Activated naive CD8-positive, alpha-beta T cell treated with anti-CD3 and anti-CD28 coated beads for 36 hours (primary cell): ENCODE measurements at places on chromosomes 5 and 9.
A peak's percentile ranks its signal among the peaks of the same experiment; 100 is the strongest.

DNA sequence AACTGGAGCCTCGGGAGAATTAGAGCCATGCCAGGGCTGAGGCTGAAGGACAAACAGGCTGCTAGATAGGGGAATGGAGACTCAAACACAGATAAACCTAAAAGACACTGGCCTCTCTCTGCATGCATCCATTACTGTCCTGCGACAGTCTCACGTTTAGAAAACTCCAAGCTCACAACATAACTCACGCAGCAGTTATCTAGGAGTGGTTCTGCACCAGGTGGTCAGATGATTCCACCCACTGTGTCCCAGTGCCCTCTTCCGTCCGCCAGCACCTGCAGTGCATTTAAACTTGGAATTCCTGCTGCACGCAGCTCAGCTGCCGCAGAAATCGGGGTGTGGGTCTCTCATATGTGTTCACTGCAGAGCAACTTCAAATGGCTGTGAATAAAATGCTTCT is 272.6 kb upstream of the IRX2 start:
- no peak for DNase-seq

DNA sequence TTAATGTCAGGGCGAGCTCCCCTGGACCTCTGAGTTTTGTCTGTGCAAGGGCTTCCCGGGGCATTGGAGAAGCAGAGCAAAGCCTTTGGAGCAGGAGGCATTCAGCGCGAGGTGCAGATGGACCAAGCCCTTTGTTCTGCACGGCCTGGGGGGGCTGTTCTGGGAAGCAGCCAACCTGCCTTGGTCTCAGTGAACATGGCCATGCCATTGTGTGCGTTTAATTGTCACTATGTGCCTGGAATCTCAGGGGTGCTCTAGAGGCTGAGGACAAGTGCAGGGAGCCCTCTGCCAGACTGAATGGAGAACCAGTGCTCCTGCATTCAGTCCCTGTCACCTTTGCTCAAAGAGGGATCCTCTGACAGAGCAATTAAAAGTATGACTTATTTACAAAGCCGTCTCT is 329.4 kb downstream of the IRX1 start:
- DNase-seq: no peak

DNA sequence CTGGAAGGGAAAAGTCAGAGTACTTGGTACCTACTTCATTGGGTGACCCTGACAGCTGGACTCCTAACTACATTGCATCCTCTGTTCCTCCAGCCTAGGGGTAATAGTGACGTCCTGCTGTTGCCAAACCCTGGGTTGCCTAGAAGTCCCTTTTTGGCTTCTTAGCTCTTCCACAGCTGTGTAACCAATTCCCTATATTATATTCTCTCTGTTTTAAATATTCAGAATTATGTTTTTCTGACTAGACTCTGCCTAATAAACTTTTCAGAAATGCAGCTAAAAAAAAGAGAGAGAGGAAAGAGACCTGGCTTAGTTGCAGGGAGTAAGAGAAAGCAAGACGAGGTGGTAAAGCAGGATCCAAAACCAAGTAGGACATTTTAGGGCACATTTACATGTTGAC is 28.4 kb downstream of the MCTP1 start:
- DNase-seq: no peak

GRCh38 chr9:83477571-83477970 is 60.6 kb downstream of the FRMD3 start:
- no peak for DNase-seq

GRCh38 chr5:100758780-100759179 is 144.3 kb downstream of the ST8SIA4 start:
- DNase-seq: no peak

- DNase-seq: no peak
These were observed 306.1 kb downstream of the GLIS3 start for GRCh38 chr9:3993773-3994172.

GRCh38 chr5:139486201-139486600 is 3.6 kb upstream of the STING1 start:
- no peak for DNase-seq

DNA sequence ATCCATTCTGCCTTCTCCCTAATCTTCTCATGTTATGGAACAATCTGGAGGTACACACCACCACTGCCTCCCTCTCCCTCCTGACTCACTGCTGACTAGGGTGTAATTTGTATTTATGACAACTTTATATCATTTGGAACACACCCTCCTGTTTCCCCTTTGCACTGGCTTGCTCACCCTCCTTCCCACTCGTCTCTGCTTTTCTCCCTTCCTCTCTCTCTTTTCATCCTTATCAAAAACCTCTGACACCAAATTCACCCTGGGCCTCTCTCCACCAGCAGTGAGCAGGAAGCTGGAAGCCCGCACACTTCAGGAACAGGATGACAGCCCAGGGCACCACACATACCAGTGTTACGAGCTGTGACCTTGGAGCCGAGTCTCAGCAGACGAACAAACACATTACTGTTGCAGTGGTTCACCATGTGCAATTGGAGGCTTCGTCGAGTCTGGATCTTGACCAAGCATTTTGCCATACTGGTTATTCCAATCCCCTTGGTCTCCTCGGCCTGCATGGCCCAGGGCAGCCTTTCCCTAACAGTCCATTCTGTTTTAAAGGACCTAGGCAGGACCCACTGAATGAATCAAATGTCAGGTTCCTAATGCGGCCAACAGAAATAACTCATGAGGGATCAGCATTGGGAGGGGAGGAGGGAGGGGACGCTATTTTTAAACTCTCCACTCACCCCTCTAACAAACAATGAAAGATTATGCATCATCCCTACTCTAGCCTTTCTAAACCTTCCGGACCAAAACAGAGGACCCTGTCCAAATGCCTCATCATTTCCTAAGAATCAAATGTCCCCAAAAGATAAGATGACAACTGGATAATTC is 203.9 kb upstream of the RASEF start:
- DNase-seq: no peak

DNA sequence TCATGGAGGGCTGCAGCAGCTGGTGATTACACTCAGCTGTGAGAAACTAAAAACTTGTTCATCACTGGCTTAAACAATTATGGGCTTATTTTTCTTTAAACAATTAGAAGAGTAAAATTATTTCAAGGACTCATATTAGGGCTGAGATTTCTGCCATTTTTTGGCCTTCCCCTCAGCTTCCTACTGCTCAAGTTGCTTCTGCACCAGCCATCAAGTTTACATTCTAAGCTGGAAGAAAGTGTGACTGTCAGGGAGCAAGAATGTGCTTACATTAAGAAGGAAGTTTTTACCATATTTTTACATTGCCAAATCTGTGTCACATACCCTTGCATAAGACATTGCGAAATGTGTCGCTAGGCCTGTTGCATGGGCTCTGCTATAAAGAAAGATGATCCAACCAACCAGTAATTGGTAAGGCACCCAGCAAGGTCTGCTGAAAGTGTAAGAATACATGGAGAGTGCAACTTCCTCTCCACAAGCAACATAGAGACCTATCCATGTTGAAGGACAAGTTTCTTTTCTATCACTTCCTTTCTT is 260.3 kb upstream of the CDH10 start:
- DNase-seq: no peak

DNA sequence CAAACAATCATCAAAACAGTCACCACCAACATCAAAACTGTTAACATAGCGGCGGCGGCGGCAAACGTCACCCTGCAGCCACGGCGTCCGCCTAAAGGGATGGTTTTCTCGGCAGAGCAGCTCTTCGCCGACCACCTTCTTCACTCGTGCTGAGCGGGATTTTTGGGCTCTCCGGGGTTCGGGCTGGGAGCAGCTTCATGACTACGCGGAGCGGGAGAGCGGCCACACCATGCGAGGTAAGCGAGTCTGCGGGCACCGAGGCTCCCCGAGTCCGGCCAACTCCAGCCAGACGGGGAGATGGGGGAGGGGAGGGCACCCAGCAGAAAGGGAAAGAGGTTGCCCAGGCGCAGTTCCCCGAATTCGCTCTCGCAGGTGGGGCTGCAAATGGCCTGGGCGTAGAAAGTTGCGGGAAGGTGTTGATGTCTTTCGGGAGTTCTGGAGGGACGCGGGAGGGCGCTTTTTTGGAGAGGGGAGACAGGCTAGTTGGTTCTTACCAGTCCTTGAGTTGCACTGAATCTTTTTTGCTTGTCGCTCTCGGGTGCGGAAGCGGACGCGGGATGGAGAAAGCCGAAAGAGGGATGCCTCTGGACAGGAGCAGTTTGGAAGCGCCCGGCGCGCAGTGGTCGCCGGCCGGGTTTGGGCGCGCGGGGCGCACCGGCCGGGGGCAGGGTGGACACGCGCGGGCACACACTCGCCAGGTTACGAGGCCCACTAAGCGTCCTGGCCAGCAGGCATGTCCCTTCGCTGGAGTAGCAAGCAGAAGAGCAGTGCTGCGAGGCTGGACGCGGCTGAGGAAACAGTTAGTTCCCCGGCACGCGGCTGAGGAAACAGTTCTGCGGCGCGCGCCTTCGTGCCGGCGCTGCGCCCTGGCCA is 849 bp downstream of the RORB start:
- DNase-seq: peak; percentile 10

GRCh38 chr9:138022121-138022741 is 144.6 kb downstream of the CACNA1B start:
- peak; percentile 35 for DNase-seq

- peak; percentile 72 for DNase-seq
These were observed 81.7 kb upstream of the ZBTB43 start for GRCh38 chr9:126722922-126723806.

DNA sequence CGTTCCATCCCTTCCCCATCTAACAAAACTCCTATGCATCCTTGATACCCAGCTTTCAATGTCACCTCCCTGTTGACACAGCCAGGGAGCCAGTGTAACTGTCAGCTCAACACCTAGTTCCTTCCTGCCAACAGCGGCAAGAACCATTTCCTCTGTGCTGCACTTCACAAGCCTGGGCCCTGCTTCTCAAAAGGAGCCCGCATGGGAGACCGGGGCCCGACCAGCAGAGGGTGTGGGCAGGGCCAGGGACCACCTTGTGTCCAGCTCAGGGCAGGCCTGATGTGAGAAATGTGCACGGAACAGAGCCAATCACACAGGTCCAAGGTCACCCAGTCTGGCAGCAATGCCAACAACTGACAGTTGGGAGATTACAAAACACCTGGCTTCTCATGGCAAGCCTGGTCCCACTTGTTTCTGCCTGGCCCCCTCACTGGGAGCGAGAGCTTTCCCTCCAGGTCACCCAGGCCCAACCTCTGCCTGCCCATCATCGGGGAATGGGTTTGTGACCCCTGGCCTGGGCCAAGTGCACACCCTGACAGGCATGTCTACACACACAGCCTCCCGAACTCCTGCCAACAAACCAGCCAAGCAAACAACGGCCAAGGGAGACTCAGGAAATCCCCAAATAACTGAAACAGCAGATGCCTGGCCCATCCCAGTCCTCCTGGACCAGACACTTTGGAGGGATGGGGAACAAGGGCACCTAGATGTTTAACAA is 3.1 kb downstream of the RNF44 start:
- DNase-seq: peak; percentile 48

- no peak for DNase-seq
These were observed 9.3 kb downstream of the PBX3 start for GRCh38 chr9:125756518-125756917.

- no peak for DNase-seq
These were observed 147.3 kb upstream of the FST start for GRCh38 chr5:53333160-53333559.

DNA sequence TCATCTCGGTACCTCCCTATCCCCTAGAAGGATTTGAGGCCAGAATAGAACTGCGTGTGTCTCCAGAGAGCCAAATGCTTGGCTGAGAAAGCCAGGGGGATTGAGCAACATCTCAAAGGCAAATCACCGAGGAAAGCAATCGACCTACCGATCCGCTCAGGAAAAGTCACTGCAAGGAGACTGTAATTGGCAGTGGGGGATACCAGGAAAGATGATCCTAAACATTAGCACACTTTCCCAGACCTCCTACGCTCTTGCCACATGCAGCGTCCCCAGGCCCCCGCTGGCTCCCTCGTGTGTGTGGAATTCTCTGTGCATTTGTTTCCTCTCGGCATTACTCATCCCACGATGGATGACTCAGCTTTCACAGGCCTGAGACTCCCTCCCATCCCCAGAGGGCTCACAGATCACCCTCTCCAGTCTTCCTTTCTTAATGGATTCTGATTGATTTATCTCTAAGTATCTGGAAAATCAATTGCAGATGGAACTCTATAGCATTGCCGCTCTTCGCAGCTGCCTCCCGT is 82.2 kb upstream of the ICE1 start:
- no peak for DNase-seq

- no peak for DNase-seq
These were observed 1336.1 kb upstream of the CDH9 start for GRCh38 chr5:28374492-28374967.

- DNase-seq: no peak
These were observed 41.4 kb downstream of the PUM3 start for GRCh38 chr9:2802494-2802921.

- DNase-seq: no peak
These were observed 479.5 kb downstream of the TAF11L14 start for GRCh38 chr5:18113721-18114120.

- no peak for DNase-seq
These were observed 30.7 kb upstream of the JADE2 start for GRCh38 chr5:134494780-134495179.

DNA sequence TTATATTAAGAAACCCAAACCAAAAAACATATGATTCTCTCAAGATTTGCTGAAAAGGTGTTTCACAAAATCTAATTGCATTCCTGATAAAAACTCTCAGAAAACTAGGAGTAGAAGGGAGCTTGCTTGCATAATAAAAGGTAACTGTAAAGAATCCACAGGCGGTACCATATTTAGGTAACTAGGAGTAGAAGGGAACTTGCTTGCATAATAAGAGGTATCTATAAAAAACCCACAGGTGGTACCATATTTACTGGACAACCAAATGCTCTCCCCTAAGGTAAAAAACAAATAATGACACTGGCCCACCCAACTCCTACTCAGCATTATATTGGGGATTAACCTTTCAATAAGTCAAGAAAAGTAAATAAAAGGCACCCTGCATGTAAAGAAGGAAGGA is 57.5 kb upstream of the FCN1 start:
- no peak for DNase-seq

- no peak for DNase-seq
These were observed 18.7 kb upstream of the ICE1 start for GRCh38 chr5:5403741-5404140.

DNA sequence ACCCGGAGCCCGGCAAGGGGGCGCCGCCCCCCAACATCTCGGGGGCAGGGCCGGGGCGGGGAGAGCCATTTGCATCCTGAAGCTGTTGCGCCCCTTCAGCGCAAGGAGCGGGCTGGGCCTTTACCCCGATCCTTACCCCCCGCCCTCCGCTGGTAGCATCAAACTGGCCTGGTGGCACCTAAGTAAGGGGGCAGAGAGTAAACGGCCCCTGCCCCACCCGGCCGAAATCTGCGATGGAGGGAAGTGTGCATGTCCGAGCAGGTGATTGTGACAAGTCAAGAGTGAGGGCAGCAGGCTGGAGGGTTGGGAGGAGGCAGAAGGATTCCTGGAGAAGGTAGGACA is 101.2 kb downstream of the ESM1 start:
- DNase-seq: no peak

- DNase-seq: no peak
These were observed 148.3 kb upstream of the PIK3R1 start for GRCh38 chr5:68067291-68067690.

DNA sequence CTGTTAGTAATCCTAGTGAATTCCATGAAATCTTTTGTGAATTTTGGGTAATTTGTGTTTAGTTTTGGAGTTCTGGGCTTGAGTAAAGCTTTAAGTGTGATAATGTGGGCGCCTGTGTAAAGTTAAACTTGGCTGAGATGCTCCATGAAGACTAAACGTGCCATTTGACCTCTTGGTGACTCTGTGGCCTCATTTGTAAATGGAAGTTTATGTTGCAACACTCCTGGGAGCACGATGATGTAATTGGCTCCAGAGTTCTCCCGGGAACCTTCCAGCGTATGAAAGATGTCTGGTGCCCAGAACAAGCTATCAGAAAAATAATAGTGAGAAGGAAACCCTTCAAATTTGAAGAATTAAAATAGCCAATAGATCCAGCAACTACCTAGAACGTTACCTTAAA is 981.2 kb downstream of the TLE4 start:
- no peak for DNase-seq
